Suprapubic skin (tissue), 4 donors: ENCODE measurements at places on chromosomes 16 and 17.
A peak's percentile ranks its signal among the peaks of the same experiment; 100 is the strongest.

GRCh38 chr16:71371237-71371636, 12.7 kb downstream of the CALB2 start:
- no peak overlapping the region for H3K27ac ChIP-seq
- H3K4me3 ChIP-seq, result no peak overlapping the region
- no peaks in the 10 kb centered on the region for H3K36me3 ChIP-seq
- H3K27me3 ChIP-seq, result peaks cover 37% of the 10 kb centered on the region
- no peak for DNase-seq

- peaks cover 68% of the 10 kb centered on the region for H3K4me1 ChIP-seq
- peaks cover 1% of the 10 kb centered on the region for H3K36me3 ChIP-seq
- DNase-seq, result no peak
- H3K27me3 ChIP-seq, result no peaks in the 10 kb centered on the region
- H3K27ac ChIP-seq, result no peak overlapping the region
- no peak overlapping the region for H3K4me3 ChIP-seq
These were observed 5.6 kb downstream of the WSB1 start for GRCh38 chr17:27299384-27300049.

- no peak for DNase-seq
- H3K27ac ChIP-seq, result no peak overlapping the region
- H3K36me3 ChIP-seq, result no peaks in the 10 kb centered on the region
- H3K4me1 ChIP-seq, result peaks cover 2% of the 10 kb centered on the region
- H3K27me3 ChIP-seq, result no peaks in the 10 kb centered on the region
- H3K4me3 ChIP-seq, result no peak overlapping the region
These were observed 5.9 kb upstream of the DNAH17 start for GRCh38 chr17:78583091-78583490.

GRCh38 chr17:80816241-80817103, 175.2 kb upstream of the CHMP6 start:
- no peaks in the 10 kb centered on the region for H3K4me1 ChIP-seq
- no peak for DNase-seq
- H3K27me3 ChIP-seq, result no peaks in the 10 kb centered on the region
- H3K36me3 ChIP-seq, result no peaks in the 10 kb centered on the region
- no peak overlapping the region for H3K4me3 ChIP-seq

- no peaks in the 10 kb centered on the region for H3K36me3 ChIP-seq
- peak overlapping the region; percentile 22 for H3K4me3 ChIP-seq
These were observed 16.3 kb downstream of the USP31 start for GRCh38 chr16:23132775-23133463.

GRCh38 chr17:81569986-81570514, 17.9 kb upstream of the FAAP100 start:
- no peaks in the 10 kb centered on the region for H3K27me3 ChIP-seq
- peaks cover 23% of the 10 kb centered on the region for H3K4me1 ChIP-seq
- no peak overlapping the region for H3K27ac ChIP-seq

DNA sequence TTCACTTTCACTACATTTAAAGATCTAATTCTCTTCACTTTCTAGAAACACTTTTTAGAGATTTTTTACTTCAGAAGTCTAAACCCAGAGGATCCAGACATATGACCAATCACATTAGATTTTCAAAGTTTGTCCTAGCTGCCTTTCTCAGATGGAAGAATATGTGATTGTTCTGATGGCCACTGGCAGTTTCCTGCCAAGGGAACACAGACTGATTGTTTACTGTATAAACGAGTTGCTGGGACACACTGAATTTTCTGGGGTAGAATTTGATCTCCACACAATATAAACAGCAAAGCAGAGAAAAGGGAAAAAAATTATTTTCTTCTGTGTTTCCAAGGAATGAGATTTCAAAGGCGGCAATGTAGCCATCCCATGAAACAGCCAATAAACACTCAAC, 480.0 kb downstream of the TOX3 start:
- no peaks in the 10 kb centered on the region for H3K27me3 ChIP-seq
- no peaks in the 10 kb centered on the region for H3K36me3 ChIP-seq
- H3K27ac ChIP-seq, result no peak overlapping the region

DNA sequence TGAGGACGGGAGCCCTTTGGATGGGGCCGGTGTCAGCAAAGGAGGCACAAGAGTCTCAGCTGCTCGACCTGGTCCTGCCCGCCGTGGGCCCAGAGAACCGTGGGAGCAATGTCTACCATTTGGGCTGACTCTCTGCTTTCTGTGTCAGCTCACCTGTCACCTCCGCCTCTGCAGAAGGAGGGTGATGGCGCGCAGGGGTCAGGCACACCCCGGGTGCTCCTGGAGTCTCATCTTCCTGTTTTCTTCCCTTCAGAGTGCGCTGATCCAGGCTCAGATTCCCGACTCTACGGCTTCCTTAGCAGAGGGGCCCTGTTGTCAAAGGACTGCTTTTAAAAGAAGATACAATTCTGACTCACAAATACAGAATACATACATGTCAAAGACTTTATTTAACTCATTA, 167.1 kb downstream of the BANP start:
- H3K27me3 ChIP-seq, result peaks cover 31% of the 10 kb centered on the region
- no peak overlapping the region for H3K27ac ChIP-seq
- peaks cover 3% of the 10 kb centered on the region for H3K4me1 ChIP-seq

DNA sequence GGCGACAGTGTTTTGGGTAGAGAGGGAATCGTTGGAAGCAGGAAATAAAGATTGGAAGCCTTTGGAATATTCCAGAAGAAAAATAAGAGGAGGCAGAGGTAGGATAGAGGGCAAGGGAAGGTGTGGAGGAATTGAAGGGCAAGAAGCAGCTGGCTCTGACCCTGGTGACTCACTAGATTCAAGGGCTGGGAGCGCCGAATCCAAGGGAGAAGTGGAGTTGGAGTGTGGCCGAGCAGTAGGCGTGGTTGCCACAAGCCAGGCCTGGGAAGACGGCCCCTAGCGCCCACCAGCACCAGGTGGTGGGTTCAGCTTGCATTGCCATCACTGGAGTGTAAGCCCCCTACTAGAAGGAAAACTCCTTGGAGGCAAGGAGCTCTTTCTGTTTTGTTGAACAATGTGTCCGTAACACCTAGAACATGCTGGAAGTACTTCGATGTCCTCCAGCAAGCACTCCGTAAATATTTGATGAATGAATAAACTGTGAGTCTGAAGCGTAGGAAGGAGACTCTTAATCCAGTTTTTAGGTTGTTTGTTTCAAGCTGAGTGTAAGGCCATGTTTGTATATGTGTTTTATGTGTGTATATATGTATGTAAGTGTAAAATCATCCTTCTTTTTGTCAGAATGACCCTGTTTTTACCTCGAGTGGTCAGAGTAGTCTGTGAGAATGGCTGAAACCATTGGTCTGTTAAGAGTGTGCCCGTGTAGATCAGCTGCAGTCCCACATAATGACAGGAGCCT, 139.5 kb downstream of the CMIP start:
- no peak overlapping the region for H3K4me3 ChIP-seq
- peaks cover 48% of the 10 kb centered on the region for H3K4me1 ChIP-seq
- no peak for DNase-seq
- H3K36me3 ChIP-seq, result no peaks in the 10 kb centered on the region
- H3K27ac ChIP-seq, result peak overlapping the region; percentile 91
- H3K27me3 ChIP-seq, result no peaks in the 10 kb centered on the region

DNA sequence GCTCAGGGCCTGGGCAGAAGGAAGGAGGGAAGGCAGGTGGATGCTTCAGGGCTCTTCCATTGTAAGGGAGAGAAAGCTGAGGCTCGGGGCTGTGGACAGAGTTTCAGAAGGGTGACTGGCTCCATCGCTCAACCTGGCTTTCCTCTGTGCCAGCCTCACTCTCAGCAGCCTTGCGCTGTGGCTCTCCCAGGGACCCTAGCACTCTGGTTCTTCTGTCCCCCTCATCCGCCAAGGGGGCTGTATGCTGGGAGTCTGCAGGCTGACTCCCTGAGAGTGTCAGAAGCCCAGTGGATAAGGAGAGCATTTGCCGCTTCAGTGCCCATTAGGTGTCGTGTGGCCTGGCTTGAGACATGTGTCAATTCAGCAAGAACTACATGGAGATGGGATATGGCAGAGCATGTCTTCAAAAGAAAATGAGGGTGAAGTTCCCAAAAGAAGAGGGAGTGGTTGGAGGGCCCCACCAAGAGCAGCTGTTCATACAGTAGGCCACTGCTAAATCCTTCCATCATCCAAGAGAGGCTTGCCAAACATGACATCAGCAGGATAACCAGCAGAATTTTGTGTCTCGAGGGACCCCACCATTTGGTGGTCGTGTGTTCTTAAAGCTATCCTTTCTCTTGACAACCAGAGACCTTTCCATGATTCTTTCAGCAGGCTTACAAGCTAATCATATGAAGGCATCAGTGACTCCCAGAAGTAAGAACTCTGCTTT, 148.2 kb downstream of the IRX5 start:
- DNase-seq, result no peak
- no peak overlapping the region for H3K4me3 ChIP-seq
- no peaks in the 10 kb centered on the region for H3K36me3 ChIP-seq
- H3K4me1 ChIP-seq, result no peaks in the 10 kb centered on the region
- H3K27ac ChIP-seq, result no peak overlapping the region

DNA sequence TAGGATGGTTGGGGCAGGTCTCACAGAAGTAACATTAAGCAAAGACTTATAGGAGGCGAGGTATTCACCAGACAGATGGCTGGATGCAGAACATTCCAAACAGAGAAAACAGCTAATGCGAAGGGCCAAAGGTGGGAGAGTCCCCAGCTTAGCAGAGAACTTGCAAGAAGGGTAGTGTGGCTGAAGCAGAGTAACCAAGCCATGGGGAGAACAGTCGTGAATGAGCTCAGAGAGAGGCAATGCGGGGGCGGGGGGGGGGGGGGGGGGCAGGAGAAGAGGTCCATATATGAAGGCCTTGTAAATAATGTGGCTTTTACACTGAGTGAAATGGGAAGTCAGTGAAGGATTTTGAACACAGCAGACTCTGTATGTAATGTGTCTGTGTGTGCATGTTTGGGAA, 81.3 kb downstream of the SMG6 start:
- H3K4me1 ChIP-seq, result peaks cover 17% of the 10 kb centered on the region
- no peaks in the 10 kb centered on the region for H3K27me3 ChIP-seq
- H3K36me3 ChIP-seq, result no peaks in the 10 kb centered on the region
- H3K27ac ChIP-seq, result no peak overlapping the region

DNA sequence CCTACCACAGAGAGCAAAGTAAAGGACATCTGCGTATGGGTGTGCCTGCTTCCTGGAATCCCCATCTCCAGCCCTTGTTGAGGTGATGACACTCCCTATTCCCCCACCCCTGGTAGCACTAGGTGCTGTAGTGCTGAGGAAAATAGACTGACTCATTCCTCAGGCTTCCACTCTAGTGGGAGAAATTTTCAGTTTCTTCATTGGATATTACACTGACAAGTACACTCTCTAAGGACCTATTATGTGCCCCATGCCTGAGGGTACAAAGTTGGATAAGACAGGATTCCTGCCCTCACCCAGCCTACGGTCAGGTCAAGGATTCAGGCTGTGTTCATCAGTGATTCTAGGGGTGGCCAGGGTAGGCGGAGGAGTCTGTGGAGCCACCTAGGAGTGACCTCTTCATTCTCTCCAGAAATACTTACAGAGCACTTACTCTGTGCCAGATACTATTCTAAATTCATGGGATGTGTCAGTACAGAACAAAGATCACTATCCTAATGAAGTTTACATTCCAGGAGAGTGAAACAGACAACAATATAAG, 4.5 kb upstream of the ZC3H7A start:
- H3K27me3 ChIP-seq, result no peaks in the 10 kb centered on the region
- H3K27ac ChIP-seq, result no peak overlapping the region
- no peaks in the 10 kb centered on the region for H3K36me3 ChIP-seq
- H3K4me3 ChIP-seq, result no peak overlapping the region
- peaks cover 24% of the 10 kb centered on the region for H3K4me1 ChIP-seq

DNA sequence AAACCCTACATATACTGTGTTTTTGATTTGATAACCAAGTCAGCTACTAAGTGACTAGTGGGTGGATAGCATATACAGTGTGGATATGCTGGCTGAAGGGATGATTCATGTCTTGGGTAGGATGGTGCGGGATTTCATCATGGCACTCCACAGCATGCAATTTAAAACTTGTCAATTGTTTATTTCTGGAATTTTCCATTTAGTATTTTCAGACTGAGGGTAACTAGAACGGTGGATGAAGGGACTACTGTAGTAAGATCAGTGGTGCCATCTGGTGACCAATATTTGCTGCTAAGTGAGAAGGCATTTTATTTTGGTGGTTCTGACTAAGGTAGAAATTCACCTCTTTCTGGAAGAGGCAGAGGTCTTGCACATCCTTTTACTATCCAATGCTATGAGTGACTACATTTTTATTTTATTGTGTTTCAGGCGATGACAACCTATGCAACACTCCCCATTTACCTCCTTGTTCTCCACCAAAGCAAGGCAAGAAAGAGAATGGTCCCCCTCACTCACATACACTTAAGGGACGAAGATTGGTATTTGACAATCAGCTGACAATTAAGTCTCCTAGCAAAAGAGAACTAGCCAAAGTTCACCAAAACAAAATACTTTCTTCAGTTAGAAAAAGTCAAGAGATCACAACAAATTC, 3.1 kb downstream of the CDC6 start:
- H3K27me3 ChIP-seq, result no peaks in the 10 kb centered on the region
- H3K4me1 ChIP-seq, result peaks cover 23% of the 10 kb centered on the region
- no peak overlapping the region for H3K27ac ChIP-seq
- DNase-seq, result no peak
- H3K36me3 ChIP-seq, result no peaks in the 10 kb centered on the region
